ENCODE measurements at places on chromosomes 4 and X.

- DNase-seq, result no peak
Measured at GRCh38 chrX:154724993-154725756, 25.7 kb downstream of the GAB3 start.

- no peak for DNase-seq
Measured at GRCh38 chr4:47972181-47972580, 44.3 kb downstream of the CNGA1 start.

DNA sequence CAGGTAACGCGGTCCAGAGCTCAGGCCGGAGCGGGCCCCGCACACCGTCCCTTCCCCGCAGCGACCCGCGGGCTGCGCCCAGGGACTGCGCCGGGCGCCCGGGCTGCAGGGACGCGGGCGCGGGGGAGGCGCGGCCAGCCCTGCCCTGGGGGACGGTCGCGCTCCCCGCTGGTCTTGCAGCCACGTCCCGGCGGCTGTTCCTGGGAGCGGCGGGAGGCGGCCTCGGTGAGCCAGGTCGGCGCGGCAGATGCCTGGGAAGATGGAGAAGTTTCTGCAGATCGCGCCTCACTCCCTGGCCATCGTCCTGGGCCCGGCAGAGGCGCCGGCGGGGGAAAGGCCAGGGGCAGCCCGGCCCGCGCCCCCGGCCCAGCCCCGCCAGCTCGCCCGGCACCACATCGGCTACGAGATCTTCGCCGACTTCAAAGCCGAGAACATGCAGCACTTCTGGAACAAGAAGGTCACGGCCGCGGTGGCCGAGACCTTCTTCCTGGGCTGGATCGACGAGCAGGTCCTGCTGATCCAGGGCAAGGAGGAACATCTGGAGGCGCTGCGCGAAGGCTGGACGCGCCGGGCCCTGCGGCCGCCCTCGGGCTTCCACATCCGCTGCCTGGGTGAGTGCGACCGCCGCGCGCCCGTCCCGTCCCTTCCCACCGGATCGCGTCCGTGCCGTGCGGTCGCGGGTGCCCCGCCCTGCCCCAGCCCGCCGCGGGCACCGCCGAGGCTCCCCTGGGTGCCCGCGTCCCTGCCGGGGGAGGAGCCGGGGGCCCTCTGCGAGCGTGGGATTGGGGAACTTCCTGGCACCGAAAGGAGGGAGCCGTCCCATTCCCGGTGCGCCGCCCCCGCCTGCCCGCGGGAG lies 107.4 kb upstream of the STOX2 start:
- DNase-seq, result no peak

- DNase-seq, result no peak
Measured at GRCh38 chr4:103892586-103892985, 172.8 kb upstream of the TACR3 start.

DNA sequence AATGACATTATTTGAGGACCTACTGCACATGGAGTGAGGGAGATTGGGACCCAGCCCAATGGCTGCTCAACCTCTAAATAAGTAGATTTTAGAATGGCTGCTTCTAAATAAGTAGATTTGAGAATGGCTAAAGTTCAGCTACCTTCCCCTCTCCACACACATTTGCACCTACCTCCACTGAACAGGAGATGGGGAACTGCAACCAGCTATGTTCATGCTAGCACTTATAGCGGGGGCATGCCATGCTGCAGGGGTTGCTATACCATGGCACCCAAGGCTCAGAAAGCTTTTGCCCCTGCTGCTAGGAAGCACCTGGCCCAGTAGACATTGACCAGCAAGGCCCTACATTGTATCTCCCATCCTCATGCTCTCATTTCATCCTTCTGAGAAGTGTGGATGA lies 70.2 kb upstream of the MAOA start:
- DNase-seq, result no peak

DNA sequence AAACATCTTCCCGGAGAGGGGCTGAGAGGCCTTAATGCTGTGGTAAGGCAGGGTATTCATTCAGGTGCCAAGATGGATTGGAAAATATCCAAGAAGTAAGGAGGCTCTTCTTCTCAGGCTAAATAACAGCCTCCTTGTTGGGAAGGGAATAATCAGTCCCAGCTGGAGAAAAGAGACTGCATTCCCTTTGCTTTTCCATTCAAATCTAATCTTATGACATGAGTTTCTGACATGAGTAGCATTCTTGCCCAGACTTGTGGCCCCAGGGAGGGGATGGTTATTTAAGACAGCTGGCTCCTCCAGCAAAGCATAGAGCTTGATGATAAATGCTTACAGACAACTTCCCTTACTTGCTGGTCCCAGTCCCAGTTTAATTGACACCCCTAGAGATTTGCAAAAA lies 98.3 kb downstream of the DCLK2 start:
- DNase-seq, result no peak

DNA sequence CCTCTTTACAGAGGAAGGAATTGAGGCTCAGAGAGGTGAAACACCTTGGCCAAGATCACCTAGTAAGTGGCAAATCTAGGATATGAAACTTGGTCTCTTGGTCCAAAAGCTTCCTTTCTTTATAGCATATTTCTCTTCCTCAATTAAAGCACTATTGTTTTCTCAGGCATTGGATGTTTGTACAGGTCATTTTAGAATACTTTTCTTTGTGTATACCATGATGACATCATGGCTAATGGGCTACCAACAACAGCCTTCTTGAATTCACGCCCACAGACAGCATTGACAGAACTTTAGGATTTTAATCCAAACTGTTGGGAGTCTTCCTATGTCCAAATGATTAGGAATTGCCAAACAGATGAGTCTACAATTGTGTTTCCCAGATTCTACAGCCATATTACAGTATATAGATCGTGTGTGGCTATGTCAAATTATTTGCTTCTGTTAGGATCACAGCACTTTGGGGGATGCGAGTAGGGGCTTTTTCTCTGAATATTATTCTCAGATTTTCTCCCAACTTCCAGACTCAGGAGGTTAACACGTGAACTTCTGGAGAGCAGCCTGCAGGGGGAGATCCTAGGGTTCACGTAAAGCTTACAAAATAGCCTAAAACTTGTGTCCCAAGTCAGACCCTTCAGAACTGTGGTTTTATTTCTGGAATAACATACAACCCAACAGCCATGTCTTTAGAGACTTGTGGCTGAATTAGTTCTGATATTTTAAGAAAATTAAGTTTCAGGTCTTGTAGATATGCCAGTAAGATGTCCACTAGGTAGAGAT lies 191.8 kb downstream of the SHROOM3 start:
- DNase-seq, result no peak

DNA sequence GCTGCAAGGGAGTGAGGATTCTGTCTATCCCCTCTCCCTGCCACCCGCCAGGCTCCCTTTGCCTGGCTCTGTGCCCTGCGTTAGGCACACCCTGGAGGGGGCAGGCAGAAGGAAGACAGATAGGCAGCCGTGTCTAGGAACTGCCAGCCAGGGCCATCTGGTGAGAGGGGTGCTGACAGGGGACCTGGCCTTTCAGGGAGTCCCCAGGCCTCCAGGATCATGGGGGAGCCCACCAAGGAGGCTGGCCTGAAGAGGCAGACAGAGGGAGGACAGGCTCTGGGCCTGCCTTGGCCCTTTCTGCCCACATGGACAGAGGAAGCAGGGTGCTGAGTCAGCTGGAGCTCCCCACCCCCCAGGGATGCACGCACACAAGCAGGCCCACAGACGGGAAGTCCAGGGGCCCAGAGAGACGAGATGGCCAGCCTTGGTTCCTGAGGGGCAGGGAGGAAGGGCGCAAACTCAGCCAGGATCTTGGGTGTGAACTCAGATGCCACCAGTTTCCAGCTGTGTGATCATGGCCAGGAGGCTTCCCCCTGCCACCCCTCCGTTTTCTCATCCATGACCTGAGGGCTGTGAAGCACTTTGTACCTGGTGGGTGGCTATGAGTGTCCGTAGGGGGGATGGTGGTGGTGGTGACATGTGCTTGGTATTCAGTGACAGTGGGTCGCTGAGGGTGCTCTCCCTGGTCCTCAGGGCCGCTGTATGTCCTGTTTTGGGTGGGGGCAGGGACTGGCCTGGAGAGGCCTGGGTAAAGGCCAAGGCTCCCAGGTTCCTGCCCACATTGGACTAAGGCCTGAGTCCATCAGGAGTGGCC lies 1.8 kb downstream of the SH3BP2 start:
- no peak for DNase-seq

DNA sequence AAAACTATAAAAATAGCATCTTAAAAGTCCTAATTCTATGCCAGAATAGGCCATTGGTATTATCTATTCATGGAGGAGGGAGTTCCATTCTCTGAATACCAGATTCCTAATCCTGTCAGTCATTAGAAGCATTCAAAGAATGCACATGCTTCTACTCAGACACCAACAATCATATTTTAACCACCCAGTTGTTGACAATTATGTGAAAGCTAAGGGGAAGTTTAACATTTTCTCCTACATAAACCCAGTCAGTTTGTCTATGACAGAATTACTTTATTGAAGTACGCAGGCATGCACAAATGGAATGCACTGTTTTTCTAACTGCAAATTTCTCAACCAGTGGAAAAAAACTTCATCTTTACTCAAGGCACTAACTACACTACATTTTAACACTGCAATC lies 69.6 kb upstream of the MTNR1A start:
- DNase-seq, result no peak

DNA sequence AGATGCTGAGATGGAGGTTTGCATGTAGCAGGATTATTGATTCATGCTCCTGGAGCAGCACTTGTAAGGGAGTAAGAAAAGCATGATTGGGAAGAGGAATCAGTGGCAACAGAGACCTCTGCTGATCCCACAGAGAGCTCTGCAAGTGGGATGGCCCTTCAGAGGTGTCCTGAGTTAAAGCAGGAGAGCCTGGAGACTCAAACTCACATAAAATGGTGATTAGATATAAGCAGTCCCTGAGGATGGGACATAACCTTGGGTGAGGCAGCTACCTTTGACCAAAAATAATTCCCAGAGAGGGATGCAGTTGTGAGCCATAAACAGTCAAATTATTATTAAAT lies 25.4 kb upstream of the BMPR1B start:
- DNase-seq, result no peak

DNA sequence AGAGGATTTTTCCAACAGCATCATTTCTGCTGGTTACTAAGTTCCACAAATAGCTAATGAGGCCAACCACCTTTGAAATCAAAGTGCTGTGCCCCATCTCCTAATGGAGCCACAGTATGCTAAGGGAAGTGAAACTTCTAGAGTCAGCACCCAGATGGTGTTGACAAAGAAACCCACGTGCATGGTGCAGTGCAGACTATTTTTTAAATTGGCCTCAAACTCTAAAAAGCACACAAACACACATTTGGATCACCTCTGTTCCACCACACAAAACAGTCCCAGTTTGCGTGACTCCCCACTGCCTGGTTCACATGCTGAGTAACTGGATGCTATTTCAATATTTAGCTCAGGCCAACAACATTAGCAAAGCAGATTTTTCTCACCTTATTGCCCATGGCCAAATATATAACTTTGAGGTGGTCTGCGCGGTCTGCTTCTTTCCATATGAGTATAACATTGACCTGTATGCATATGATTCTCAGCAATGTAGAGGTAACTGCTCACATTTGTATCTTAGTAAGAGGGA lies 69.9 kb downstream of the AMELX start:
- peak; percentile 38 for DNase-seq

DNA sequence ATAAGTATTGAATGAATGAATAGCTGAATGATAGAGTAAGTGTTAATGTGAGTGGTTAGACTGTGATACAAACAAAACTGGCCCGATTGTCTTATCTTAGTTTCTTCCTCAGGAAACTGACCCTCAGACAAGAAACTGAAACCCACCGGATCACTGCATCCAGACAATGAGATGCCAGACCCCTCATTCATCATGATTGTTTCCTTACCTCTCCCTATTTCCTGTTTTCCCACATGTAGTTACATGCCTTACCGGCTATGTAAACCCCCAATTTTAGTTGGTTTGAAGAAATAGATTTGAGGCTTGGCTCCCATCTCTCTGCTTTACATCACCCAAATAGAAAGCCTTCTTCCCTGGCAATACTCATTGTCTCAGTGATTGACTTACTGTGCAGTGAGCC lies 218.9 kb upstream of the PPP1R2C start:
- DNase-seq, result no peak

DNA sequence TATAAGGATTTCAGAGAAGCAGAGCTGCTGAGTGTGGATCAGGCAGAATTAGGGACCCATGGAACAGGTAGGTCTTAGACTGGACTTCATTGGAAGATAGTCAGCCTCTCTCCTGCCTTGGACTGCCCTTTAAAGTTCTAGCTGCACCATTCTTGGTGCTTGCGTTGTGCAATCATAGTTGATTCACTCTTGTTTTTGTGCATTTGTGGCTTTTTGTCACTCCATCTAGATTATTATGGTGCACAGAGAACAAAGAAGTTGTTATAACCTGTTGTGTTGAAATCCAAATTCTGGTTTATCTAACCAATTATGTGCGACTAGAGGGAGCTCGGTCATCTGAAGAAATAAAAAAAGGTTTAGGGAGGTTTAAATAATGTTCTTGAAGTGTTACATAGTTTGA lies 59.3 kb downstream of the JADE1 start:
- no peak for DNase-seq

DNA sequence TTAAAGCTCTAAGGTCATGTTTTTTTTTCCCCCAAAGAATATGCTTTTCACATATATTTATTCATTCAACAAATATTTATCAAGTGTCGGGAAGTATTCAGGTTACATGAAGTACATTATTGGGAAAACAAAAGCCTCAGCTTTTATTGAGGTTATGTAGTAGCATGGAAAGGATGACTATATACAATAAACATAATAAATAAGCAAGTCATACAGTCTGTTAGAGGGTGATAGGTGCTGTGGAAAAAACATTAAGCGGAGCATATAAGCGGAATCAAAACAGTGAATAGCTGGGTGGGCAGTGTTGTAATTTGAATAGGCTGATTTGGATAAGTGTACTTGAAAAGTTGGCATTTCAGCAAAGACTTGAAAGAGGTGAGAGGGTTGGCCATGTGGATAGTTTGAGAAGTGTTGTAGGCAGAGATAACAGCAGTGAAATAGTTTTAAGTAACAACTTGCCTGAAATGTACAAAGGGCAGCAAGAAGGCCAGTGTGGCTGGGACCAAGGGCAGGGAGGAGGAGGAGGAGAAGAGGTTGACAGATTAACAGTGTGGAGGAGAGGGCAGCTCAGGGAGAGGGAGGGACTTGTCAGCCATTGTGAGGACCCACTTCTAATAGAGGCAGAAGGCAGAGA lies 558.7 kb downstream of the SPRY1 start:
- no peak for DNase-seq

DNA sequence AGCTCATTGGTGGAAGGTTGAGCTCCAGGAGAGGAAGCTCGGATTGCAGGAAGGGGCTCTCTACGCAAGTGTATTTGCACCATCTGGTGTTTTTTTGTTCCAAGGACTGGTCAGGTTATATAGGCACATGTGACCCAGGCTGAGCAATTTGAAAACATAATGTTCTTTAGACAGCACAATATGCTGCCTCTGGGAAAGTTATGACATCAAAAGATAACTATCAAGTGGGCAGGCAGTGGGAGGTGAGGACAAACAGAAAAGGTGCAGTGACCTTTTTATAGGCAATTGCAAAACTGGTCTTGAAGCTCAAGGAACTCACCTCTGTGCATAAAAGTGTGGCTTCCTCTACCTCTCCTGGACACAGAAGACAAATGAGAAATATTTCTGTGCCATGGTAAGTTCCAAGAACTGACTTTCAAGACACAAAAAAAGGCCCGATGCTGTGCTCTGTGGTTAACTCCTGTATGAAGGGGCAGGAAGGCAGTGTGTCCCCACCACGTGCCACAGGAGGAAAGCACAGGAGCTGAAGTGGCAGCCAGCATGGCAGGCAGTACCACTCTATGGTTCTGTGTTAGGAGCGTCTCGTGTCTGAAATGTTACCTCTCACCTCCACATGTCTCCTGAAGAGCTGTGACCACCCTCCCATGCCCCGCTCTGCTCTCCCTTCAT lies 128.6 kb downstream of the SHROOM3 start:
- no peak for DNase-seq
